ENCODE measurements at places on chromosomes 7 and 10.

- no peak for DNase-seq
These were observed 29.6 kb downstream of the ANKIB1 start for GRCh38 chr7:92275327-92275726.

DNA sequence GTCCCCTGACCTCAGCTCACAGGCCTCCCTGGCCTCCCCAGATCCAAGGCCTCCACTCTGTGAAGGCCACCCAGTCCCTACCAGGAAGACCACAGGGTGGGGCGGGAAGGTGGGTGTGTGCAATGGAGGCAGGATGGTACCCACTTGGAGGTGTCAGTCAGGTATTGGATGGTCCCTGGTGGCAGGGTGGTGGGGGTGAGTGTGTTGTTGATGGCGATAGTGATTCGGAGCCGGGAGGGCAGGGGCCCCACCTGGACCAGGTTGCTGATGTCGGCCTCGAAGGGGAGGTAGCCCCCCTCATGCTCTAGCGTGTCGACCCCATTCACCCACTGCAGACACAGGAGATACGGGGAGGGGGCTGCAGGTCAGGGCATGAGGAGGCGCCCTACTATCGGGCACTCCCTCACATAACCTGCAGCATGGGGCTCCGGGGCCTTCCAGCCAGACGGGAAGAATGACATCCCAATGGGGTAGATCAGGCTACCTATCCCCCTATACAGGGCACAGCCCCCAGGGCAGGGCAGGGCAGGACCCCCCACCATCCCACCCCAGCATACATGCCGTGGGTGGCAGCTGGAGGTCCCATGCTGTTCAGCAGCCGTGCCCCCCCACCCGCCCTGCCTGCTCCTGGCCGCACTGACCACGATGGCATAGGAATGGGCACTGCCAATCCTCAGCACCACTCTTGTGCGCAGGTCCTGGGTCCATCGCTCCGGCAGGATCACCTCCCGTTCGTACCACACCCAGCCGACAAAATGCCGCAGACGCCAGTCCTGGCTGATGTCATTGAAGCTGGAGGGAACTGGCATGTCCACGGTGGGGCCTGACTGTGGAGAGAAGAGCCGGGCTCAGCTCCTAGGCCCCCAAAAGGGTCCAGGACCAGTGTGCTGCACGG is 2.2 kb downstream of the GUSB start:
- DNase-seq: no peak

DNA sequence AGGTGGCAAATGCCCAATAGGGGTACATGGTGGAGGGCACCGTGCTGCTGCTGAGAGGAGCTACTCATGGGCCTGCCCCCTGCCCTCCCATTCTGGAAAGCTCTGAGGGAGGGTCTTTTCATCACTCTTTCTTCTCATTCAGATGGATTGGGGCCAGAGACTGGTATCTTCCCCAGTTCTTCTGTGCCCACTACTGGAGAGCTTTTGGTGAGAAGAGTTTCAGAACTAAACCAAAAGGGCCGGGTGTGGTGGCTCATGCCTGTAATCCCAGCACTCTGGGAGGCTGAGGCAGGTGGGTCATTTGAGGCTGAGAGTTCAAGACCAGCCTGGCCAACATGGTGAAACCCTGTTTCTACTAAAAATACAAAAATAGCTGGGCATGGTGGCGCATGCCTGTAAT is 12.5 kb downstream of the ADRA2A start:
- DNase-seq: no peak

- DNase-seq: no peak
These were observed 16.6 kb downstream of the JAZF1 start for GRCh38 chr7:28163949-28164348.

Data from inflammatory macrophage treated with lipopolysaccharide for 1 hour (primary cell).